Activated CD4-positive, alpha-beta memory T cell treated with anti-CD3 and anti-CD28 coated beads for 36 hours (primary cell): ENCODE measurements at places on chromosomes 6 and 20. TPM values are rescaled to one million over a fixed set of nuclear protein-coding genes. Genes with fewer than 3 reads are reported as not detected.

Gene SLC26A8
- total RNA-seq, result not detected

Gene UNC5CL
- 2.4 TPM for total RNA-seq

Gene DEFB124
- total RNA-seq, result not detected

- no peak for DNase-seq
These were observed 80.9 kb upstream of the TAB2 start for GRCh38 chr6:149236589-149236988.

- peak; percentile 28 for DNase-seq
These were observed 44.5 kb upstream of the NCOA3 start for GRCh38 chr20:47456952-47457724.

DNA sequence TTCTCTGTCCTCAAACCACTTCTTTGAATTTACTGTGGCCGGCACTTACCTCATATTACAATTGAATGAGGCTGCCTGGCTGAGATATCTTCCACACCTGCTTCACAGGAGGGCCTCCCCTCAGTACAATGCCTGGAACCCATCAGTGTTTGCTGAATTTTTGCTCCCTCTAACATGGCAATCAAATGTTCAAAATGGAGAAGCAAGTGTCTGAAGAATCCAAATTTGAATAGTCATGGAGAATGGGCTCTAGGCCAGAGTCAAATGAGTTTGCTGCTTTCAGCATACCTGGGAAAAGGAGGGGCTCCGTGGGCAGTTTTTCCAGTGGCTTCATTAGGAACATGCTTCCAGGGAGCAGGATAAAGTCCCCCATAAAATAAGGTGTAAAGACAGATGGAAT is 564.8 kb downstream of the UTRN start:
- no peak for DNase-seq

GRCh38 chr20:63958964-63959698 is 2.9 kb upstream of the UCKL1 start:
- no peak for DNase-seq

- no peak for DNase-seq
These were observed 54.3 kb downstream of the ANKRD60 start for GRCh38 chr20:58173930-58174707.

DNA sequence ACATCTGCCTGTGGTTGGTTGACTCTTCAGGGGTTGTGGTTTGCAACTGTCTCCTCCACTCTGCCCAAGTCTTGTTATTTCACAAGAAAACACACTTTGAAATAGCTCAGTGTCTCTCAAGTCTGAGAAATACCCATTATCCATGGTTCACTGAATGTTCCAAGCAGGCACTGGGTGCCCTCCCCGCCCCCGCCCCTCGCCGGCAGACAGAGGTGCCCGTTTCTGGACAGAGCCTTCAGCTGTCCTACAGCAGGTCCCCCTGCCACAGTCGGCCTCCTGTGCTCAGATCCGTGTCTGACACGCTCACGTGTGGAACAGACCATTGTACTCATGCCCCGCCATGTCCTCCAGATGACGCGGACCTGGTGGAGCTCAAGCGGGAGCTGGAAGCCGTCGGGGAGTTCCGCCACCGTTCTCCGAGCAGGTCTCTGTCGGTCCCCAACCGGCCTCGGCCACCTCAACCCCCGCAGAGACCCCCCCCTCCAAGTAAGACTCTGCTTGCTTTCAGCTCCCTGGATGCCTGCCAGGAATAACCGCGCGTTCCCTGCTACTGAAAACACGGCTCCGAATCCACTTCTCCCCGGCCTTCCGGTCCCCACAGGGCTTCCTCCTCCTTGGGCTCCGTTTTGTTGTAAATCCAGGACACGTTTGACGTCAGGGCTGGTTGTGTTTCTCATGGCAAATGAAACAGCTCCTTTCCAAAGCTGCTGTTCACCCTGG is 81.4 kb downstream of the SERAC1 start:
- DNase-seq, result no peak

- no peak for DNase-seq
These were observed 118.1 kb downstream of the VEGFA start for GRCh38 chr6:43887906-43888683.

GRCh38 chr6:19415605-19416326 is 421.4 kb upstream of the ID4 start:
- no peak for DNase-seq

DNA sequence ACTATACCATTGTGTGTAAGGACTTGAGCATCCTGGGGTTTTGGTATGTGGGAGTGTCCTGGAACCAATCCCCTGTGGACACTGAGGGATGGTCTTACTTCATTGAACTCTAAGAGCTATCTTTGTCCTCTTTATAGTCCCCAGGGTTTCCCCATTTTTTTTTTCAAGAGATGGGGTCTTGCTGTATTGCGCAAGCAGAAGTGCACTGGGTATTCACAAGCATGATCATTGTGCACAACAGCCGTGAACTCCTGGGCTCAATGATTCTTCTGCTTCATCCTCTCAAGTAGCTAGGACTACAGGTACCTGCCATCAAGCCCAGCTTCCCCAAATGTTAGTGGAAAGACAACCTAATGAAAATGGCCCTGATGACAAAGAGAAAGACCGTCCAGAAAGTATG is 2.2 kb upstream of the ASCC3 start:
- no peak for DNase-seq

DNA sequence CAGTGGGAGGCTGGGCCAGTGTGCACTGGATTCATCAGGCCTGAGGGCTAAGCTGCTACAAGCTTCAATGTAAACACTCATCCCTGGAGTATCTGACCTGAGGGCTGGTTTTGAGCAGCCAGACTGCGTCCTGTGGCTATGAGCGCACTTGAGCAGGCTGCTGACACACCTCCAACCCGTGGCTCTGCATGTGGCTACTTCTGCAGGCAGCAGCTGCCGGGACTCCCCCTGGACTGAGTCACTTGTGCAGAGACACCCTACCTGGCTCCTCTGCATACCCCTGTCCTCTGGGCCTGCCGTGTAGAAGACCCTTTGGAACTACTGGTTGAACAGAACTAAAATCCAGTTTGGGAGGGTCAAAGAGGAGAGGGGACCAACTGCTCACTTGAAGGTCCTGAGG is 172.0 kb downstream of the SCP2D1 start:
- no peak for DNase-seq

DNA sequence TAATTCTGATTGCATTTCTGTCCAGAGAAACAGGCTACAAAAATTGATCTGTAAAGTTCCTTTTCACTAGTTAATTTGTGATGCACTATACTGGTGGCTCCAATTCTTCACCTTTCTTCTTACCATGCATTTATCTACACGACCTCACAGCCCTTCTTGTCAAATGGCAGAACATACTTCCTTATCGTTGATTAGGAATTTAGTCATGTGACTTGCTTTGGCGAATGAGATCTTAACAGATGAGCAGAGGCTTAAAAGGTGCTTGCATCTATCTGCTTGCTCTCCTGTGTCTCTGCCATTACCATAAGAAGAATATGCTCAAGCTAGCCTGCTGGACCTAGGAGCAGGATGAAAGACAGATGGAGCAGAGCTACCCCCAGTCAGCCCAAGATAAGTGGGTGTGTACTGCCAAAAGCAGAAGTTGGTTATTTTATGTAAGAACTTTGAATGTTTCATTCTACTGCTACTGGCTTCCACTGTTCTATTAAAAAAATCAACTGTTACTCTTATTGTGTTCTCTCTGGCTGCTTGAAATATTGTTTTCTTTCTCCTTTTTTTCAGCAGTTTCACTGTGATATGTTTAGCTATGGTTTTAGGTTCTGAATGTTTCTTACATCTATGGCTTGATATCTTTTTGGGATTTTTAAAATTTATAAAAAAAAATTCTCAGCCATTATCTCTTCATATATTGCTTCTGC is 40.2 kb upstream of the RBM24 start:
- DNase-seq, result no peak

GRCh38 chr20:995170-995569 is 6.9 kb downstream of the RSPO4 start:
- no peak for DNase-seq

- DNase-seq, result no peak
These were observed 6.9 kb downstream of the PTK7 start for GRCh38 chr6:43082806-43083655.

DNA sequence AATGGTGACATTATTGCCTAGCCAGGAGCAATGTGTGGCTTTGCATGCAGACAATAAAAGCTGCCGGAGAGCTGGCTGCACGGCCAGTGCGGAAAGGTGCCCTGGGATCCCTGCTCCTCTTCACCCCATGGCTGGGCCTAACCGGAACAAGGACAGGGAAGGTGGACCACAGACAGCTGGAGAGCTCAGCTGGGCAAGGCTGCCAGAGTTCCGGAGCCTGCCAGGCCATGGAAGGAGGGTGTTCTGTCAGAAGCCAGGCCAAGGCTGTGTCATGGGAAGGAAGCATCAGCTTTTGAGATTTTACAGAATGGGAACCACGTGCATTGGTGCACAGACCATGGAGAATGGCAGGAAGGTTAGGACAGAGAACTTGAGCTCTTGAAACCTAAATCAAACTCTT is 25.0 kb downstream of the MAP1LC3A start:
- DNase-seq, result no peak

- DNase-seq, result no peak
These were observed 826.6 kb downstream of the MAFB start for GRCh38 chr20:39862470-39862891.

DNA sequence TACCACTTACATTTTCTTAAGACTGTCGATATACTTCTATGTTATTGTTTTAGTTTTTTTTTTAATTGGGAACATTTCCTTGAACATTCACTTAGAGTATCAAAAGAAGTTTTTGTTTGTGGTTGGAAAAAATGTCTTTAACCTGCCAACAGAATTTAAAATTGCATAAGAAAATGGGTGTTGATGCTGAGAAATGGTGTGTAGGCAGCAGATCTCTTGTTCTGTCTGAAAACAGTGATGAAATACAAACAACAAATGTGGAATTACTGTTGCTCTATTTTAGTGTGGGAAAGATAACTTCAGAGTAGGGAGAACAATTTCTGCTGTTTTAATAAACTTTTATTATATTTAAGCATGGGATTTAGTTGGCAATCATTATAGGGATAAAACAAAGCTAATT is 293.5 kb downstream of the CDKAL1 start:
- no peak for DNase-seq
